ENCODE measurements at places on chromosomes 3 and 15.

DNA sequence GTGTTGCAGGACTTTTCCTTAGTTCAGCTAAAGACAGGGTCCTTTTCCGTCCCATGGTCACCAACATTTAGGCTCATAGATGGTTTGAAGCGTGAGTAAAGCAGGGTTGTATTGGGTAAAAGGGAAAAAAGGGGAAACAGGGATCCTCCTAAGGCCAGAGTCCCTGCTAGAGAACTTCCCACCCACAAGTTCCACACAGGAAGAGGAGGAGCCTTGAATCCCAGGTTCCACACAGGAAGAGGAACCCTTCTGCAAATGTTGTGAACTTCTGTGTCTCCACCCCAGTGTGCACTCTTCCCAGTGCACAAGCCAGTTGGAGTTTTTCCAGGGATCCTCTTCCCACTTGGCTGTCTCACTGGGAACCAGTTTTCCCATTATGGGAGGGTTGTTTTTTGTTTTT is 27.6 kb upstream of the ATP8B4 start:
- no peak for DNase-seq

DNA sequence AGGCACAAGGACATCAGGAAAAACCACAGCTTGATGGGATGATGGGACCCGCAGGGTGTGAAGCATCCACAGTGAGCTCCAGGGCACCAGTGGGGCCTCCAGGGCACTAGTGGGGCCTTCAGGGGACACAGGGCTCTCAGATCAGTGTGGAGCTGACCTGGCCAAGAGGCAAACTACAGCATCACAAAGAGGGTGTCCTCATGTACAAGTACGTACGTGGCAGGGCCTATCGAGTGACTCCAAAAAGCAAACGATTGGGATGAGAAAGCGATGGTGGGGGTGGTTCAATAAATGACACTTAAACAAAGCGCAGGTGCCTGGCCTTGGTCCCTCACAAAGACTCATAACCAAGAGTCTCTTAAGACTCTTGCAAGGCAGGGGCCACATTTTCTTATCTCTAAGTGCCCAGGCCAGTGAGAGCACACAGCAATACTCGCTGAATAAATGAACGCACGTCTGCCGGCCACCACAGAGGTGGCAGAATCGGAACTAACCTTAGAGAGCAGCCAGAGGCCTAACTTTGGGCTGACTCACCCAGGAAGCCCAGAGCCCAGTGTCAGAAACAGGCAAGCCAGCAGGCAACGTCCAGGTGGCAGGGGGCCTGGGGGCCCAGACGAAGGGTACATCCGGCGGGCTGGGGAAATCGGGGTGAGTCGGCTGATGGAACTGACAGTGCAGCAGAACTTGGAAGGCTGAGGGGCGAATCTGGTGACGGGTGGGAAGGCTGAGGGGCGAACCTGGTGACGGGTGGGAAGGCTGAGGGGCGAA is 8.7 kb downstream of the PCSK6 start:
- DNase-seq = no peak

DNA sequence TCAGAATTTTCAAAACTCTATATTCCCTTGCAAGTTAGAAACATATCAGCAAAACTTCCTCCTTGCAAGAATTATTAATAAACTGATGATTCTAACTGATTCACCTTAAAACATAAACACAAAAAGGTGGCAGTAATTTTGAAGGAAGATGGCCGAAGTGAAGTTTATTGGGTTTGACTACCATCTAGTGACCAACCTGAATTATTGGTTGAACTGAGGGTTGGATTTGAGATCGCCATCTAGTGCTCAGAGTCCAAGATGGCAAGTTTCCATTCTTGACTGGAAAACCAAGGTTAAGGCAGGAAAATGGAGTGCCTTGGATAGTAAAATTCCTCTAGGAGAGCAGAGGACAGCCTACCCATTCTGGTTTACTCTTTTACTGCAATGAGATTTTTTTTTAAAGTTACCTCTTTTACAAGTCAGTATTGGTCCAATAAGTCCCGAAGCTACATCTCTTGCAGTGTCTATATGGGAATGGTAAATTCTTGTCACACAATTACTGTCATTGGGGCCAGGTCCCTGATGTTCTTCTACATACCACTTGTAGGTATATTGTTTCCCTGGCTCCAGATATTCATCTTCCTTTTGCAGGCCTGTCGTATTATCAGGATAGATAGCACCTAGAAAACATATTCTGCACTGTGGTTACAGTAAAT is 51.6 kb upstream of the CP start:
- peak; percentile 70 for DNase-seq

DNA sequence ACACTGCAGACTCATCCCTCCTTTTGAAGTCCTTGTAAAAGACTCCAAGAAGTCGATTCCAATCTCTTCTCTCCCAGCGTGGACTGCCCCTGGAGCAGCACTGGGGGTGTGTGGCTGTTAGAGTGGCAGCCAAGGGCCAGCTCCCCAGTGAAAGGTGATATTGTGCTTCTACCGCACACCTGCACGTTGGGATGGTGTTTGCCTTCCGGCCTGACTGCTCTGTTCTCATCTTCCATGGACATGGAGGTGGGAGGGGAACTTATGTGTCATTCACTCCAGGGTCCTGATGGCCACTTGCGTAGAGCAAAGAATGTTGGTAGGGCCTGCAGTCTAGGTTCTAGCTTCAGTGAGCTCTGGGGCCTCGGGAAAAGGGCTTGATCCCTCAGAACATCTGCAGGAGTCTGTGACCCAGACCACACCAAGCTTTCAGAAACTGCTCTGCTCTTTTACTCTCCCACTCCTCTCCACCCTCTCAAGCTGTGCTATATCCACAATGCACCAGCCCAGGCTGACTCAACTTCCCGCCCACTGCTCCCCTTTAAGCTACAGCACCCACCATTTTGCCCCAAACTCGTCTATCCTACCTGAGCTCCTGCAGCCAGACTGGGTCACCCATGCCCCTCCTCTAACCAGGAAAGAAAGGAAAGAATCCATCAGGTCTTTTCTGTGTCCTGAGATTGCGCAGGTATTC is 31.3 kb downstream of the LIPC start:
- DNase-seq = no peak

GRCh38 chr15:34757262-34757661 is 2.5 kb upstream of the GJD2 start:
- no peak for DNase-seq

DNA sequence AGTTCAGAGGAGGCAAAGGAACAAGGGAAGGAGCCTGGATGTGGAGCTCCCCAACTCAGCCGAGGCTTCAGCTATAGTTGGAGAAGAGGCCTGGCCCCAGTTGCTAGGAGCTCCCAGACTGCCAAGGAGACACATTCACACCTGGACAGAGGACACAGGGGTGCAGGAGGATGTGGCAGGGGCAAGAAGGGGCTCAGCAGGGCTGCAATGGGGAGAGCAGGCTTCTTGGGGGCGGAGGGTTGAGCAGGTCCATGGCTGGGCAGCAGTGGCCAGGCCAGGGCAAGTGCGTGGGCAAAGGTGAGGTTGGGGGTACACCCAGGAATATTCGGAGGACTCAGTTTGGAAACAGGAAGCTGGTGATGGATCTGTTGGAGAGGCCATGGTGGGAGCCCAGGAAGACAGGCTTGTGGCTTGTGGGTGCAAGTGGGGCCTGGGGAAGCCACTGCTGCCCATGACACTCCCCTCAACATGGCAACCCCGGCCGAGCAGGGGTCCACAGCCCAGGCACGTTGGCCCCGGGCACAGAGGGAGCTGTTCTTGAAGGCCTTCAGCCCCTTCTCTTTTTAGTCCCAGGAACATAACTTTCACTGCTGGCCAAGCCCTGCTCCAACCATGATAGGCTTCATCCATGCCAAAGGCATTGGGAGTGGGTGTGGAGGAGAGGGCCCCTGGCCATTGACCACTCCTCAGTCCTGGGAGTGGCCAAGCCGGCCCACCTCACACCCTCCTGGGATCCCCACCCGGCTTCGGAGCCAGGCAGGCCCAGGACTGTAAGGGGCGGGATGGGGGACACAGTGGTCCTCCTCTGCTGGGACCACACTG is 33.3 kb downstream of the TSPAN3 start:
- no peak for DNase-seq

DNA sequence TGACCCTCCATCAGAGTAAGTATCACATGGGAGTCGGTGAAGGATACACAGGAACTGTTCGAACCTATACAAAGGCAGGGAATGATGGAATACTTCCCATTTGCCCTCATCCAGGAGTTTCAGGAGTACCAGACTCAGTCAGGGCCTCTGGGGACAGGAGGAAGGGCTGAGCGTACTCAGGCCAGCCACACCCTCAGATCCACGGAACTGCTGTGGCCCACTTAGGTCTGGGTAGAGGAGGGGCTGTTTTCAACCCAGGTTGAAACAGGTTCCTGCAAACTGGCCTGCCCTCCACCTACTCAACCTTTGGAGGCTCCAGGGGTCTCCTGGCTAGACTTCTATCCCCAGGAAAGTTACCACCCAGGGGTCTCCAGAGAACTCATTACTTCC is 6.7 kb upstream of the IGDCC3 start:
- DNase-seq = no peak

DNA sequence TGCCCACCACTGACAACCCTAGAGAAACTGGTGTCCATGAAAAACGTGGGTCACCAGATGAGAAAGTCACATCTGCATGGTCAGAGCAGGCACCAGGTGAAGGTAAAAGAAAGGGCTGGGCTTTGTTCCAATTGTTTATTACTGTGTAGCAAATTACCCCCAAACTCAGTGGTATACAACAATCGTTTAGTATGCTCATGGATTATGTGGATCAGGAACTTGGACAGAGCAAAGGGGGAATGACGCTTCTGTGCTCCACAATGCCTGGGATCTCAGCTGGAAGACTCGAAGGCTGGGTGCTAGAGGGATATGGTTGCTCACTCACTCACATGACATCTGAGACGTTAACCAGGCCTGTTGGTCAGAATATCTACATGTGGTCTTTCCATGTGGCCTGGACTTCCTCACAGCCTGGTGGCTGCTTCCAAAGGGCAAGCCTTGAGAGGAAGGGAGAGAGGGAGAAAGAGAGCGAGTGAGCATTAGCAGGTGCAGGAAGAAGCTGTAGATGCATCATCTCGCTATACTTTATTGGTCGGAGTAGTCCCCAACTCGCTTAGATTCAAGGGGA is 44.9 kb downstream of the LPP start:
- DNase-seq = no peak

Measured in astrocyte (in vitro differentiated cells and primary cell).